ENCODE measurements at places on chromosomes 2 and 18.

- DNase-seq = no peak
Measured at GRCh38 chr2:59440491-59440890, 1113.0 kb downstream of the BCL11A start.

DNA sequence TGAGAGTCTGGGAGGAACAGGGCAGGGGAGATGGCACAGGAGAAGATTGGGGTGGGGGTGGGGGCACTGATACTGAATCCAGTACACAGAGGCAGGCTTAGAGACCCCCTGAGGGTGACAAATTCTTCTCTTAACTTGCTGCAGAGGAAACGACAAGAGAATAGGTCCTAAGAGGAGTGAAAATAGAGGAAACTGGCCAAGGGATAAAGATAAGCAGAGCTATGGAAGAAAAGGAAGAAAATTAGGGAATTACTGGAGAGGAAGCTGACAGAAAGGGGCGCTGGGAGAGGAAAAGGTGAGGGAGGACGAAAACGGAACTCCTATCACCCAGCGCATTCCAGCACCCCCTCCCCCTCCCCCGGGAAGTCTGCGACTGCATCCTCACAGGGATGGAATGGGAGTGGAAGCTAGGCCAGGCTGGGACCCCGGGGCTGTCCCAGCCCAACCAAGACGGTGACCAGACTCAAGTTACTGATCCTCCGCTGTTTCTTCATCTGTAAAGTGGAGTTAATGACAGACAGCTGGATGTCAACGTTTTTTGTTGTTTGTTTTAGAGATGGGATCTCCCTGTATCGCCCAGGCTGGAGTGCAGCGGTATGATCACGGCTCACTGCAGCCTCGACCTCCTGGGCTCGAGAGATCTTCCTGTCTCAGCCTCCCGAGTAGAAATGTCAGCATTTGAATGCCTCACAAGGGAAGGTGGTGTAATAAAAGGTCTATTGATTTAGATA, 2.6 kb upstream of the EMX1 start:
- no peak for DNase-seq

DNA sequence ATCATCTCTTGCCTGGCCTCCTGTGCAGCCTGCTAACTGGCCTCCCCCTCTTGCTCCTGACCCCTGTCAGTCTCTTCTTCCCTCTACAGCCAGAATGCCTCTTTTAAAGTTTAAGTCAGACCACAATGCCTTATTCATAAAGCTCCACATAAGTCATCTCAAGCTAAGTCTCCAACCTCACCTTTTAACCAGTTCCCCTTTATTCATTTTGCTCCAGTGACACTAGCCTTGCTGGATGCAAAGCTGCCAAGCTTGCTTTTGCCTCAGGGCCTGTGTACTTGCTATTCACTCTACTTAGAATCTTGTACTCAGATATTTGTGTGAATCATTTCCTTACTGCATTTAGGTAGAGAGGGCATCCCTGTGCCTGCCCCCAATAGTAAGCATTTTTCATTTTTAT, 180.9 kb downstream of the PDE1A start:
- no peak for DNase-seq

GRCh38 chr2:211401328-211401727, 844.9 kb downstream of the CPS1 start:
- DNase-seq = no peak
